Activated CD4-positive, alpha-beta T cell treated with anti-CD3 and anti-CD28 coated beads, Interleukin-2, amount 50 U/mL, for 24 hours (primary cell): ENCODE measurements at places on chromosomes 4 and X.

DNA sequence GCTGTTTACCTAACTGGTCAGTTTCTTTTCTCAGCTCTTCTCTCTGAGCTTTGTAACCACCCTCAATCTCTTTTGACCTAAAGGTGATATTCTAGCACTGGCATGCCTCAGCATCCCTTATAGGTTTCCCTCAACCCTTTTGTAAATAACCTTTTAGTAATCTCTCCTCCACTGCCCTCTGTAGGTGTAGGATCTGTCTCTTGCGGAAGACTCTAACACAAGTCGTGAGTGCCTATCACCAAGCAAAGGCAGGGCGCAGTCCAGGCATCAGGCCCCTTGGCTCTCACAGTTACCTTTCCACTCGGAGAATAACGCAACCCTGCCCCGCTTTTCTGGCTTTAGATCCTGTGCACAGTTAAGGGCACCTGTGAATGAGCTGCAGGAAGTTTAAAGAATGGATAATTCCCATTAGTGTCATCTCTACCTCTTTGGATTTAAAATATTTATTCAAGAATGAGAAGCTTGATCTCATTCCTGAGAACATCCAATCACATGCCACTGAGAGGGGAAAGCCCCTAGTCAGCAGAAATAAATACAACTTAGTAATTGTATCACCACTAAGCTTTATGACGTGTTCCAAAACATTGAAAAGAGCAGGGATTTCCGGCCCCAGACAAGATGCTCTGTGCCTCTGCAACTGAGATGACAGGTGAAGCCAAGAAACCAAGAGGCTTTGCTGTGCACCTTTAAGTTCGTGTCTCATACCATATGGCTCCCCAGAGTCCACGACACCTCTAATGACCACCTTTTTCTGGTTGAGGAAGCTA is 58.8 kb downstream of the SPINK2 start:
- DNase-seq, result no peak

GRCh38 chr4:112704991-112705845 is 68.3 kb downstream of the LARP7 start:
- no peak for DNase-seq

DNA sequence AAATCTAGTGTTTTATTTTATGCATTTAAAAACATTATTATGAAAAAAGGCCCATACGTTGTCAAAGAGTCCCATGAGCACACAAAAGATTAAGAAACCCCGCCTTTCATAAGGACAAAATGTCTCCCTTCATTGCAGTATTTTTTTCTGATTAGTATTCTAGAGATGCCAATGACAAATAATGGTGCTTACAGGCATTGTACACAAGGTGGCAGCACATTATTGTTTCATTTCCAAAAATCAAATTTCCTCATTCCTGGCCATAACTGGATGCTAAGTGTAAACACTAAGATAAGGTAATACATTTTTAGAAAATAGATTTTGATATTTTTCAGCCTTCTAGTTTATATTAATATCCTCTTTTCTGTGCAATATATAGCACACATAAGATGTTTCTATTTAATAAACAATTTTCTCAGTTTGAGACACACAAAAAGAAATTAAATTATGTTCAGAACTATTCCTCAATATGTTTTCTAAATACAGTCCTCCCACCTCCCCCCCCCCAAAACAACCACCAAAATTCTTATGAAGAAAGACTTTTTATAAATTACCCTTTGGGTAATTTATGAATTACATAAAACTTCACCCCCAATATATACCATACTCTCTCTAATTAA is 47.7 kb downstream of the TIGD2 start:
- no peak for DNase-seq

DNA sequence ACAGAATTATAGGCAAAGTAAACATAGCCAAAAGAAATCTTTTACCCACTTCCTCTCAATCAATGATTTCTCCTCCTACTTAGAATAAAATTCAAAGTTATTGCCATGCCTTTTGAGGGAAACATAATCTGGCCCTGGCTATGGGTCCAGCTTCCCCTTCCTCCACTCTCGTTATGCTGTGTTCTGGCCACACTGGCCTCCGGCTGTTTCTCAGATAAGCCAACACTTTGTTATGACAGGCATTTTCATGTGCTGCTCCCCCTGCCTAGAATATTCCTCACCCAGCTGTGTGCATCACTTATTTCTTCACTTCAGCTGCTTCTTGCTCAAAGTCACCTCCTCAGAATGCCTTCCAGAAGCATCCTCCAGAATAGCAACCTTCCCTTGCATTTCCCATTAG is 386.6 kb upstream of the AADAT start:
- no peak for DNase-seq

GRCh38 chrX:20333672-20334071 is 67.0 kb upstream of the RPS6KA3 start:
- peak; percentile 18 for DNase-seq

- DNase-seq, result no peak
Measured at GRCh38 chr4:156946516-156947424, 24.8 kb downstream of the PDGFC start.

GRCh38 chrX:149717803-149718202 is 5.9 kb downstream of the MAGEA11 start:
- DNase-seq, result no peak

- no peak for DNase-seq
Measured at GRCh38 chr4:184506527-184507121, 32.3 kb upstream of the IRF2 start.

DNA sequence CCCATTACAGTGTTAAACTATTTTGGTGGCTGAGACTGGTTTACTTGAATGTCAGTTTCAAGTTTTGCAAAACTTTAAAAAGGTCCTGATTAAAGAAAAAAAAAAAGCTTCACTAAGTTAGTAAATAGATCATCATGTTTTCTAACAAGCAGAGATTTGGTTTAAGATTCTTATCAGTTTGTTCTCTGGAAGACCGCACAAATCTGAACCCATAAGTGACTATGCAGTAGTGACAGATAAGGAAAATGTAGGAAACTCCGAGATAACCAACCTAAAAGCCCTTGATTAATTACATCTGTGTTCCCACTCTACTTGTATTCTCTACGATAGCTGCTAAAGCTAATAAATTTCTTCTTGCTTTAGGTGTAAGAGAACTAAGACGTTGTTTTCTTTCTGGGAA is 1799.8 kb upstream of the ADGRL3 start:
- no peak for DNase-seq

- DNase-seq, result no peak
Measured at GRCh38 chr4:73311428-73311827, 52.8 kb upstream of the ANKRD17 start.

DNA sequence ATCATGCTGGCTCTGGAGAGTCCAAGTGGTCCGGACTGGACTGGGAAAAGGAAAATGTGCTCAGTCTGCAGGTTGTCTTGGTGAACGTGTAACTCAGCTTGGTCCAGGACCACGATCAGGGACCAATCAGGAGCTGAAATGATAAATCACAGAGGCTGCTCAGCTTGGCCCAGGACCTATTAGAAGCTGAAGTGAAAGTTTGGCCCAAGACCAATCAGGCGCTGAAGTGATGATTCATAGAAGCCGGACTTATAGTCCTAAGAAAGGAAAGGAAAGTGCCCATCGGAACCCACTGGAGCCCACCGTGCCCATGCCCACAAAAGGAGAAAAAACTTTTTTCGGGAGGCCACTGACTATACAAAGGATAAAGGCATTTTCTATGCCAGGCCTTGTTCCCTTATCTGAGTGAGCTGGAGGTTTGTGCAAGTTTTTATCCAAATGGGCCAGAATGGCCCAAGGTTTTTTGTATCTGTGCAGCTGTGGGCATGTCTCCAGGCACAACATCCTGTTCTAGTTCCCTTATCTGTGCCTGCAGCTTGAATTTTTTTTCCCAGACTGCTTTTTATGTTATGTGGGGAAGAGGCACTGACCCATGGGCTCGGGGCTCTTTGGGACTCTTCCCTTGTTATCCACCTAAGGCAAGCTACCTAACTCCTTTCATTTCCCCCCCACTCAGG is 194.4 kb downstream of the FAM133A start:
- DNase-seq, result no peak

GRCh38 chrX:109372716-109373115 is 109.2 kb downstream of the GUCY2F start:
- no peak for DNase-seq

DNA sequence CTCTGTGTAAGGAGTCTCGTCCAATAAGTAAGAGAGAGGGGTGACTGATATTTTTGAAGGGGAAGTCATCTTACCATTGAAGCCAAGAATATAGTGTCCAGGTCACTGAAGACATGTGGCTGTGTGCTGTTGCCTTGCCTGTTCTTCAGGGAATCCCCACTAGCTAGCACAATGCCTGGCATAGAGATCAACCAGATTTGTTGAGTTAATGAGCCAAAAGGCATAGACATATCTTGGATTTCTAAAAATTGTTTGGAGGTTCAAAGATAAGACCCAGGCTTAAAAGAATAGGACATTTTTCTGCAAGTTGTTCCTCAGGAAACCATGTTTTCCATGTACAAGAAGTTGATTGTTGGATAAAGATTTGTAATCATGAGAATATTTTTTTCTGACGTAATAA is 119.3 kb upstream of the DKK2 start:
- no peak for DNase-seq
